ENCODE measurements at places on chromosomes 12 and 14. TPM values are rescaled to one million over a fixed set of nuclear protein-coding genes. Genes with fewer than 3 reads are reported as not detected.

Gene ADCY4
- 3.3 TPM for total RNA-seq

Gene ESR2
- total RNA-seq: 0.33 TPM

Gene RTN1
- total RNA-seq: 2.8 TPM

Gene SLCO1B1
- total RNA-seq: not detected

Gene INHBC
- total RNA-seq: not detected

Gene FOXA1
- total RNA-seq: not detected

Measured in smooth muscle cell of the pulmonary artery (primary cell).